ENCODE measurements at places on chromosomes 1 and 21.

- no peak for DNase-seq
These were observed 13.5 kb upstream of the NEXN start for GRCh38 chr1:77874804-77875445.

GRCh38 chr1:43849670-43850069 lies 83.9 kb upstream of the ARTN start:
- DNase-seq, result no peak

- DNase-seq, result no peak
These were observed 2029.3 kb downstream of the MRPL39 start for GRCh38 chr21:23578027-23578426.

DNA sequence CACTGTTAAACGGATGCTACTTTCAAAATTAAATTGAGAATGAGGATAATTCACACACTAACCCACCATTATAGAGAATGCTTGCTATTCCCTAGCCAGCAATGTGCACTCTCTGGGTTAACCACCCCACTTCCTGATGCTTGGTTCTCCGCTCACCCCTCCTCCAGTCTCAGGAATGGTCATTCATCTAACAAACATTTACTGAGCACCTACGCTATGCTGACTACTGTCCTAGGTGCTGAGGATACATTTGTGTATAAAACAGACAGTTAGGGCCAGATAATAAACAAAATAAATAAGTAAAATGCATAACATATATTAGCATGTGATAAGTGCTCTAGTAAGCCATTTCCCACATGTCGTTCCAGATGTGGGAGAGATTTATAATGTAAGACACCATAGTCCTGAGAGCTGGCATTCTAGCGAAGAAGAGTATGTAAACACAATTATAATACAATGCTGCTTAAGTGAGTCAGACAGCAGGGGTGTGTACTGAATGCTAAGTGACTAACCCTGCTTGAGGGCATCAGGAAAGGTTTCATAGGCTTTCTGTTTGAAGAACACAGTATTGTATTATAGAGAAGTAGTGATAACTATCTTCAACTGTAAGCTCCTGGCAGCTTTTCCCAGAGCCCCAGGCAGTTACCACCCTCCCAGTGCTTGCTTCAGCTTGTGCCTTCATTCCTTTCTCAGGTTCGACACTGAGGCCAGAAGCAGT lies 126.7 kb upstream of the CACHD1 start:
- peak; percentile 88 for DNase-seq

DNA sequence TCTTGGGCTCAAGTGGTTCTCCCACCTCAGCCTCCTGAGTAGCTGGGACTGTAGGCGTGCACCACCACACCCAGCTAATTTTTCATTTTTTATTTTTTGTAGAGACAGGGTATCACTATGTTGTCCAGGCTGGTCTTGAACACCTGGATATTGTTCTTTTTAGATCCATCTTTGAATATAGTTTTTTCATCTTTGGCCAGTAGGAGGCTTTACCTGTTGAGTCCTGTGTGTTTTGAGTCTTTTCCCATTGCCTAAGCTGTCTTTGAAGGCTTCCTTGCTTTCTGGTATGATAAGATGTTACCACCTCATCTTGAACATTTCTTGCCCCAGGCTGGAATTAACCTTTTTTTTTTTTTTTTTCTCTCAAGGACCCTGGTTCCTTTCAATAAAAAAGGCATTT lies 387.8 kb upstream of the RUNX1 start:
- no peak for DNase-seq

DNA sequence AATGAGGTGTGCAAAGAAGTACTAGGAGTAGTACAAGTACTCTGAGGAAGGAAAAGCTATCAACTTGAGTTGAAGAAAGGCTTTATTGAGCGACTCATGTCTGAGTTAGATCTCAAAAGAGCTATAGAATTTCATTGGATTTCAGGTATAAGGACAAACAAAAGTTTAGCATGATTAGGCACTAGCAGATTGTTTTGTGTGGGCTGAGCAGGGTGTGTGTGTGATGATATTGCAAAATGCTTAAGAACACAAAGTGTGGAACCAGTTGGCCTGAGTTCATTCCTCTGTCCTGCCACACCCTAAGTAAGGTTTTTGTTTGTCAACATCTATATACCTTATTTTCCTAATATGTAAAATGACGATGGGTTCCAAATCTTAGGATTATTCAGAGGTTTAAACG lies 158.9 kb downstream of the KCNK2 start:
- DNase-seq, result no peak

DNA sequence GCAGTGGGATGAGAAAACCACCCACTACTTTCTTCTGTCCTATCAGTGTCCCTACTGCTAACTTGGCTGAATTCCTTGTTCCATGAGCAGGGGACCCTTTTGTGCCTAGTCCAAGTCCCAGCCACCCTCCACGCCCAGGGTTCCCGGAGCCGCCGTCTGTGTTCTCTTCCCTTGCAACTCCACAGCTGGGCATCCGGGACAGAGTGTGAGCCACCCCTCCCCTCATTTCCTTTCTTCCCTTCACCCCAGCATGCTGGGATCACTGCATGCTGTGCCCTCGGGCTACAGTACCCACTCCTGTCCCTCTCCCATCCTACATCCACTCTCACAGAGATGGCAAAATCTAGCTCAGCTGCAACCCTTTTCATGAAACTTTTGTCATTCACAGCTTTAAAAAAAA lies 44.5 kb downstream of the PGBD5 start:
- no peak for DNase-seq

- no peak for DNase-seq
These were observed 51.4 kb downstream of the DISC1 start for GRCh38 chr1:231678011-231678432.

GRCh38 chr1:216005916-216006315 lies 417.3 kb downstream of the USH2A start:
- DNase-seq, result no peak

GRCh38 chr21:42674351-42674940 lies 21.0 kb downstream of the PDE9A start:
- DNase-seq, result peak; percentile 79

Measured in prostate gland (tissue), 2 donors.